ENCODE measurements at places on chromosomes 1 and 21.

DNA sequence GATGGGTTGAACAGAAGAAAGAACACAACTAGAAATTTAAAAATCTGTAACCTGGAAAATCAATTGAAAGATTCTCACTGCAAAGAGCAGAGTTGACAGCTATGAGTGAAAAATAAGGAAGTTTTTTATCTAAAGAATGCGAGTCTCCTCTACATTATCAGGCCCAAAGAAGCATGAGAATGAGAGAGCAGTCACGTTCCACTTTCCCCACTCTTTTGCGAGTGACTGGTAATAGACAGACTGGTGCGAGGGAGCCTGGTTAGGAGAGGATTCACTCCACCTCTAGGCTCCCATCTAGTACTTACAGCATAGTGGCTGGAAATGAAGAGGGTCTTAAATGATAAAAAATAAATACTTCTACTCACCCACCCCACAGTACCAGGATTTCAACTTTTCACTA lies 52.0 kb downstream of the PRDX6 start:
- no peak for DNase-seq

DNA sequence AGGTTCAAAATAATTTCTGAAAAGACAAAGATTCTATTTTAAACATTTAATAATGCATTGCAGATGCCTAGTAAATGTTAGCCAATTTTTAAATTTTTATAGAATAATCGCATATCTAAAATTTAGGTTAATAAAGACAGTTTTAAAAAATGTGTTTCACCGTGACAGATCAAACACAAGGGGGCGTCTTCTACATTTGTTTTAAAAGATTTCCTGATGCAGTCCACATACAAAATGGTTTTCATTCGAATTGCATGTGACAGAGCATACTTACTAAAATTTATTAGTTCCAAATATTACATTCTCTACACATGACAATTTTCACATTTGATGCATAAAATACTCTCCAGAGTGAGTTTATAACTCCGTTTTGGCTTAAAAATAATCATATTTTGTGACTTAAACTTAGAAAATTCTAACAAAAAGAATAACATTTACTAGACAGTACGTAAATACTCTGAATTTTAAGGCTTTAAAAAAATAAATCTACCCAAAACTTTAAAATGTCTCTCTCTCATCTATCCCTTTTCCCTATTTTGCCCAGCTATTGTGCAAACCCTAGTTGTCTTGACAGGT lies 75.5 kb downstream of the ADAMTS1 start:
- DNase-seq: no peak

- DNase-seq: no peak
Measured at GRCh38 chr1:57019236-57019839, 53.5 kb upstream of the C8B start.

DNA sequence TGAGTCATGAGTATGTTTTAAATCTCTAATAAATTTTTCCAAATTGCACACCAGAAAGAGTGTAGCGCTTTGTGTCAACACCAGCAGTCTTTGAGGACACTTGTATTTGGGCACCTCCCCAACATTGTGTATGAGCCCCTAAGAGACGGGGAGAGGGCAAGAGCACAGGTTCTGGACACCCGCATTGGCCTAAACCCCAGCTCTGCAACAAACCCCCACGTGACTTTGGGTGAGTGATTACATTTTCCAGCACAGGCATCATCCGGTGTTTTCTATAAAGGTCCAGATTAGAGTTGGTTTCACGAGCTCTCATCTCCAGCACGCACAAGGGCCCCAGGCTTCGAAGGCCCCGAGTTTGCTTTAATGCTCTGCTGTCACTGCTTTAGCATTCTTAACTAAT lies 66.3 kb upstream of the SLC45A1 start:
- DNase-seq: no peak

- DNase-seq: no peak
Measured at GRCh38 chr1:106502659-106503058, 553.8 kb upstream of the PRMT6 start.

DNA sequence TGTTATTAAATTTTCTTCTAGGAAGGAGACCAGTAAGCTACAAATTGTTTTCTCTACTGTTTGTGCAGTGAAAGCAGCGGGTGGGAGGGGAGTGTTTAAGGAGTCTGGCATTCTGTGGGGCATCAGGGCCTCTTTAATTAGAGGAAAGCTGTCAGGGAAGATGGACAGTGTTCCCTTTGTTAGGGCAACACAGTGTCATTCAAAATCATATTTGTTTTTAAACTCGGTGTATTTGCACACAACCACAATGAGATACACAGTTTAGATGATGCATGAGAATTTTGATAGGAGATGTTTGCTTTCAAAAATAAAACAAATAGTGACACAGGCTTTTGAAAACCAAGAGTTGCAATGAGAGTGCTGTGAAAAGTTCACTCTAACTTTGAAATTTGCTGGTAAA lies 15.1 kb upstream of the ST6GALNAC3 start:
- no peak for DNase-seq
